ENCODE measurements at places on chromosomes 11 and 22.
A peak's percentile ranks its signal among the peaks of the same experiment; 100 is the strongest.

GRCh38 chr11:56271092-56271491, 2.9 kb upstream of the OR5T1 start:
- DNase-seq: no peak

DNA sequence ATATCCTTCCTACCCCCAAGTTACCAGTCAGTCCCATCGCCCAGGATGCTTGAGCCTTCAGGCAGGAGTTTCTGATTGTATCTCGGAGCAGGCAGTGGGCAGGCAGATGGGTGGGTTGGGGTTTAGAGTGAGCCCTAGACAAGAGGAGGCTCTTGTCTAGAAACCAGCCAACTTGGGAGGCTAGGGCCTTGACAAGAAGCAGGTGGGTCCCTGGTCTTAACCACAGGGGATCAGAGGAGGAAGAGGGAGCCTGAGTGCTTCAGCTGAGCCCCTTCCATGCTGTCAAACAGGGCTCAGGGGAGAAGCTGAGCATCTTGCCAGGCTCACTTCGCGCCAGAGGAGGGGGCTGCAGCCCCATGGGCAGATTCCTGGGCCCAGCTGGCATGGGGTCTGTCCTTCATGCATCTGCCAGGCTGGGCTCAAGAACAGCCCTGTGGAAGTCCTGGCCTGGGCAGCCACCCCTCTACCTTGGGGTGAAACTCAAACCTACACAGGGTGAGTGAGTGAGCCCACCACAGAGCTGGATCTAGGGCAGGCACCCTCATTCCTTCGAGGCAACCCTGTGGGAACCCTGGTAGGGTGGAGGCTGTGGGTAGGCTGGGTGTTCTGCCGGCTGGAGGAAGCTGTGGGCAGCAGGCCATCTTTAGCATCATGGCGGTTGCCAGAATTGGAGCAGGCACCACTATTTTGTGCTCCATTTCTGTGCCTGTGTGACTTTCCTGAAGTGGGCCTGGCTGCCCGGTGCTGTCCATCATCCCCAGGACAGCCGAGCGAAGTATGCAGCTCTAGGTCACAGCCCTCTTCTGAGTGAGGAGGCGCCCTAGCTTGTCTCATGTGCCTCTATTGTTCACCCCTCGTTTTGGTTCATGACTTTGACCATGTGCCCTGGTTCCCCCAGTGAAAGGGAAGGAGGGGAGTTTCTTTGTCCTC, 108.1 kb downstream of the MORC2 start:
- no peak for DNase-seq

DNA sequence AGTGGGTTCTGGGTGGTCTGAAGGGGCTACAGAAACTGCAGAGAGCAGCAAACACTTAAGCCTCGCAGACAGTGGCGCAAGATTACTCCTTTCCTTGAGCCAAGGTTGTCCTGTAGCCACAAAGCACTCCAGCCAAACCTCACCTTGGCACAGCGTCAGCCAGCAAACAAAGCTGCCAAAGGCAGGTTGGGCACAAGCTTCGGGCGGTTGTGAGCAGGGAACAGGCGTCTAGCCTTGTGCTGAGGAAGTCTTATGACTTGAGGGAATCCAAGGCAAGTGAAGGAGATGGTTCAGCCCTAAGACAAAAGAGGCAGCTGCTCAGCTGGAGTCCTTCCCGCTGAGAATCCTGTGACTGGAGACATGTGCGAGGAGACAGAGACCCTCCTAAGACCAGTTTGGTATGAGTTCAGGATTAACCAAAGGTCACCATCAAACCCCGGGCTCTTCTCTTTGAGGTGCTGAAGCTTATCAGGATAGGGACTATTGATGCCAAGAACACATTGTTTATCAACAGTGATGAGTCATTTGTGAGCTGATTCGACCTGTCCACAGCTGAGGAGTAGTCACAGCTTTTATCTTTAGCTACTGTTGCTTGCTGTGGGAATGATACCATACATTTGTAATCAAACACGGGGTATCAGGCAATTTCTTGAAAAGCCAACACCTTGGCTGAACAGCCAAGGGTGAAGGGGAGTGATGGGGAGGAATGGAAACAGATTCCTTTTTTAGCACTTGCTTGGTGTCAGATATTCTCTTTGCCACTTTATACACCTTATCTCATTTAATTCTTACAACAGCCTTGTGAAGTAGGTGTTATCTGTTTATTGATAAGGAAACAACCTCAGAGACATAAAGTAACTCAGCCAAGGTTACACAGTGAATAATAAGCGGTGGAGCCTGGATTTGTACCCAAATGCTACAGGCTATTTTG, 4.6 kb downstream of the ADM start:
- no peak for DNase-seq

DNA sequence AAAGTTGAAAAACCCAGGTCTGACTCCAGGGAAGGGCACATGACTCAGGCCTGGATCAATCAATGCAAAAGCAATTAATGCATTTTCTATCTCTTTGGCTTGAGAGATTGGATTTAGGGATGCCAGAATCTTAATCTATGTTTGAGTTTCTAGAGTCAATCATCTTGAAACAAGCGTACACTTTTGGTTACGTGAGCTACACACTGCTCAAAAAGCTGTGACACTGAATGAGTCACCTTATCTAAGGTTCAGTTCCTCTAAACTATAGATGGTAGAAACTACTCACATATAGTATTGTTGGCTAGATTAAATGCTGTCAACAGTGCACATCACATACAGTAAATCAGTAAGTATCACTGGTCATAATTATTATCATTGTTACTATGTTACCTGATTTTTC, 24.2 kb downstream of the MRE11 start:
- DNase-seq: no peak

- DNase-seq: no peak
Measured at GRCh38 chr22:38313384-38313955, 3.8 kb downstream of the CSNK1E start.

- peak; percentile 2 for DNase-seq
Measured at GRCh38 chr11:124586238-124586860, 16.6 kb downstream of the OR8A1 start.

- DNase-seq: no peak
Measured at GRCh38 chr11:129852125-129852740, 36.6 kb downstream of the TMEM45B start.

GRCh38 chr11:93733474-93733873, 7.8 kb downstream of the TAF1D start:
- no peak for DNase-seq

- no peak for DNase-seq
Measured at GRCh38 chr11:45285930-45286632, at the start of gene SYT13. SYT13 (minus strand) TSS chr11:45286341; CDS start chr11:45286207, 134 bp downstream.

- DNase-seq: no peak
Measured at GRCh38 chr11:119694334-119694733, 34.7 kb downstream of the NECTIN1 start.

DNA sequence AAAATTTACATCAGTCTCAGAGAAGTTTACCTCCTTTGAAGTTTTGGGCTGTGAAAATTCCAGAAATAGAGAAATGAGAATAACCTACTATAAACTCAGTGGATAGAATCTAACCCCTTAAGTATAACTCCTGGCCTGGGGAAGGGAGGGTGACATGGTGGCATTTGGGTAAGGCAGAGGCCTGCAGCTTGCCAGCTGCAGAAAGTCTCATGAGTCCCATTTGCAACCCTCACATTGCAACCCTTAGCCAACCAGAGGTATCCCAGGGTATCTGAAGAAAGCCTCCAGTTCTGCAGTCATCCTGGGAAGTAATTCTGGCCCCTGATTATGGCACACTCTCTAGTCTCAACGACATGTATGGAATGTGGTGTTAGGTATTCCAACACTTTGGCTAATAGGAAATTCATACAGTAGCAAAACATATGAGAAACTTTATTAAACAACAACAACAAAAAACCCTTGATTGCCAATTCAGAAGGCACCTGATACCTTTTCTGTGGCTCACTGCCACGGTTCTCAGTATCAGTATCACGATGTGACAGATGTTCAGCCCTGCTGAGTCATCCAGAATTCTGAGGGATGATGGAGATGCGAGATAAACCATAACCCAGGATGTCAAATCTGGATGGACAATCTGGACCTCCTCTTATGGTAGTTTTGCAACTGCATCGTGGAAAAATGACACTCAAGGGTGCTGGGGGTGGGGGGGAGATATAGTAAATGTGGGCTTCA, 743.4 kb downstream of the NELL1 start:
- no peak for DNase-seq

DNA sequence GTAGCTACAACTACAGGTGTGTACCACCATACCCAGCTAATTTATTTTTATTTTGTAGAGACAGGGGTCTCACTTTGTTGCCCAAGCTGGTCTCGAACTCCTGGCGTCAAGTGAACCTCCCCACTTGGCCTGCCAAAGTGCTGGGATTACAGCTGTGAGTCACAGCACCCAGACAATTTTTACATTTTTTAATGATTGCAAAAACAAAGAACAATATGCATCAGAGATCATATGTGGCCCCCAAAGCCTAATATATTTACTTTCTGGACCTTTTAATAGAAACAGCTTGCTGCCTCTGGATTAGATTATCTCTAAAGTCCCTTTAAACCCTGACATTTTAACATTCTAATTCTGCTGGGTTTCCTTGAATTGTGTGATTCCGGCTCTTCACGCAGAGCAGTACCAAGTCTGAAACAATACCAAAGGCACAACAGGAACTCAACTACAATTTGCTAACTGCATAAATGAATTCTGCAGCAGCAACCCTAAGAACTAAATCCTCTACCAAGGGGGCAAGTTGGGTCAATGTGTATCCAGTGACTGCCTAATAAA, 25.0 kb downstream of the RAB30 start:
- no peak for DNase-seq

DNA sequence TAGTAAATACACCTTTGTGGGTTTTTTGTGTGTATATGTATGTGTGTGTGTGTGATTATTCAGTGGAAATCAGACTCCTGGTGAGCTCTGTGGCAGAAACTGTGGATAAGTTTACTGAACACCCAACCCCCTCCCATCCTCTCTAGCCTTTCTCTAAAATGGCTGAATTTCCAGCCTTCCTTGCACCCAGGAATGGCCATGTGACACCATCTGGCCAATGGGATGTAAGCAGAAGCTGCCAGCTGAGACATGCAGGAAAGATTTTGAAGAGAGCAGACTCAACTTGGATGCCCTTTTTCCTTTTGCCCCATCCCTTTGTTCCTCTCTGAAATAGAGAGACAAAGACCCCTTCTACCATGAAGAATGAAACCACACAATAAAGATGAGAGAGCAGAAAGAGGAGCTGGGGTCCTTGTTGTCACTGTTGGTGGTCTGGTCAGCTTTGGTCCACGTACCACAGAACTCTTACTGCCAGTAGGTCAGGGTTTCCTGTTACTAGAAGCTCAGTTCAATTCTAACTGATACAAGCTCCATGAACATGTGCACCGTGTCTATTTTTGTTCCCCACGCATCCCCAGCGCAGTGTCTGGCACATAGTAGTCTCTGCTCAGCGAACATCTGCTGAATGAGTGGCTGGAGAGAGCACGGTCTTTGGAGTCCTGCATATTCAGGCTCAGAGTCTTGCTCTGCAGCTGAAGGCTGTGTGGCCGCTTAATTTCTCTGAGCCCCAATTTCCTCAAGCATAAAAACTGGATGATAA, 57.5 kb downstream of the SEZ6L start:
- no peak for DNase-seq

DNA sequence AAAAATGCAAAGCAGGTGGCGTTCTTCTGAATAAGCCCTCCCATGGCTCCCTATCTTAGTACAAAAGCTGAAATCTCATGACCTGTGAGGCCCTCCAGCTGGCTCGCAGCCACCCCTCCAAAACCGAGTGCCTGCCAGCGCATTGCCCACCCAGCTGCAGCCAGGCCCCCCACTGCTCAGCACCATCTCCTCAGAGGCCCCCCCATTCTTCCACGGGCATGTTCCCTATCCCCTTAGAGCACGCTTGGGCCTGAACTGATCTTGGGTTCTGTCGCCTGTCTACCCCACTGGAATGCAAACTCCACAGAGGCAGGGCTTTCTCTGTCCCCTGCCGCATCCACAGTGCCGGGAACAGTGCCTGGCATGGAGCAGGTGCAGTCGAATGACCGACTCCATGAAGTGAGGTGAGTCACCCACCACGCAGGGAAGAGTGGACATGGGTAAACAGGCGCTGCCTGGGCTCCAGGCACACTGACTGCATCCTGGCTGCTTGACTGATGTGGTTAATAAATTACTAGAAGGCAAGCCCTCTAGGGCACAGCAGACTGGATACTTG, 11.3 kb upstream of the EFCAB6 start:
- no peak for DNase-seq

DNA sequence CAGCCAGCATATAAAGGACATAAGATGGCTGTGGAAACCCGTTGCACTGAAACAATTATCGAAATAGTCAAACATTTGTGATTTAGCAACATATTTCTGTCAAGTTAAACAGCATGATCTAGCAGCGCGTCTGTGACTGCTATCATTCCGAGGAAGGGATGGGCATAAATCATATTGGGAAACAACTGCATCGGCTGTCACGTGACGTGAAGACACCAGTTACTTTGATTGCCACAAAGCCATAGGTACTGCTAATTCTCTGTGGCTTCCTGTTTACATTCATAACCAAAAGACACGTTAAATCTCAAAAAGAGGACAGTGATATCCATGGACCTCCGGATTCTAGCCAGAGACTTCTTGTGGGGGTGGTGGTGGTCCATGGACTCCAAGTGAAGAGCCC, 87.8 kb downstream of the CACNA1I start:
- no peak for DNase-seq

- no peak for DNase-seq
Measured at GRCh38 chr22:49748514-49748913, 79.2 kb downstream of the BRD1 start.

GRCh38 chr22:42544686-42545085, 9.1 kb upstream of the SERHL2 start:
- DNase-seq: no peak

DNA sequence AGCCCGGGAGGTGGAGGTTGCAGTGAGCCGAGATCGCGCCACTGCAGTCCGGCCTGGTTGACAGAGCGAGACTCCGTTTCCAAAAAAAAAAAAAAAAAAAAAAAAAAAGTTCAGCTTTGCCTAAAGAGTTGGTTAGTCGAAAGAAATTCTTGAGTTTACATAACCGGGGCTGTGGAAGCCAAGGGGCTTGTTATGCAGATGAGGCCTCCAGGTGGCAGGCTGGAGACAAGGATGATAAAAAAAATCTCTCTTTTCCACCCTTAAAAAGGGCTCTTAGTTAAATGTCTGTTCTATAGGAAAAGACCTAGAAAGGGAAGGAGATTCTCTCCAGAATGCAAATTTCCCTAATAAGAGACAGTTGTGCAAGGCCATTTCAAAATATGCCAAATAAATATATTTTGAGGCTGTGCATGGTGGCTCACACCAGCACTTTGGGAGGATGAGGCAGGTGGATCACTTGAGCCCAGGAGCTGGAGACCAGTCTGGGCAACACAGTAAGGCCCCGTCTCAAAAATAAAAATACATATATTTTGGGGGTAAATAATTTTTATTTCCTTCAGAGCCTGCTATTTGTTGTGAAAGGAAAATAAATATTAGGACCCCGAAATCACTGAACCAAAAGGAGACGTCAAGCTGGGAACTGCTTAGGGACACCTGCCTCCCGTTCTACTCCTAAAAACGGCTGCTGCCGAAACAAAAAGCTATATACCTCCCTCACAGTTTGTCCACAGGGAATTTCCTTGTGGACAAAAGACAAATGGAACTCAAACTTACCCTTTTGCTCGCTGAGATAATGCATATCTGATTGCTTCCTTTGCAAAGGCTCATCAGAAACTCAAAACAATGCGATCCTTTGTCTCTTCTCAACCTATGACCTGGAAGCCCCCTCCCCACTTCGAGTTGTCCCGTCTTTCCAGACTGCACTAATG, 2.4 kb upstream of the IFITM2 start:
- no peak for DNase-seq

GRCh38 chr22:29994943-29995342, 85.3 kb upstream of the HORMAD2 start:
- no peak for DNase-seq

GRCh38 chr11:87466223-87466622, 428.5 kb downstream of the TMEM135 start:
- DNase-seq: no peak

All from activated CD4-positive, CD25-positive, alpha-beta regulatory T cell (primary cell).